ENCODE measurements at places on chromosomes 1 and 21.

DNA sequence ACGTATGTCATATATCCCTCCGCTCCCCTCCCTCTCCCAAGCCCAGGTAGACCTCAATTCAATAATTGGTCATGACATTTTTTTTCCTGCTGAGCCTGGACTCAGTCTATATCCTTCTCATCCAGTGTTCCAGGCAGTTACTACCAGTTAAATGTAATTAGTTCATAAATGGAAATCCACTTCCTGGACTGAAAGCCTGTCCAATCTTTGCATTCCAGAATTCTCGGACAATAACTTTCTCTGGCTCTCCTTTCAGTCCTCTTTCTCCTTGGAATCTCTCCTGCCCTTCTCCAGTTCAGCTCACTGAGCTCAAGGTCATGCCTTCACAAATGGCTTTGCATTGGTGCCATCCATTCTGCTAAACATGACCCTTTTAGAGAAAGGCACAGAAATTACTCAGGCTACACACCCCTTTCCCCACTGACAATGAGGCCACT is 34.8 kb downstream of the VWA5B1 start:
- no peak for DNase-seq

DNA sequence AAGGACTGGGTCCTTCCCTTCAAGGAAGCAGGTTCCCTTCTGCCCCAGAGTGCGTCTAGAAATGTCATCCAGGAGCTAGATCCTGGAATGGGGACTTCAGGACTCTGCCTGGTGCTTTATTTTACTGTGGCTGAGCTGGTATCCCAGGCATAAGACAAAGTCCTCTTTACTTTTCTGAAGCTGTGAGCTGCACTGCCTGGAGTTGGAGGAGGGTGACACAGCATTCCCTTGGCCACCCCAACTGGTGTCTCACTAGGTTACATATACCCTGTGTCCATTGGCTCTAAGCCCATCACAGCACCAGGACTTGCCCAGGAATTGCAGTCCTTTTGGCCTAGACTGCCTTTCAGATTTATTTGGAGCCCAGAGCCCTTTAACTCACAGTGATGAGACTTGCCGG is 41.8 kb upstream of the CD55 start:
- DNase-seq, result no peak

- no peak for DNase-seq
Measured at GRCh38 chr1:19478322-19478721, 7.0 kb downstream of the CAPZB start.

GRCh38 chr1:234967121-234967520 is 161.5 kb downstream of the TOMM20 start:
- no peak for DNase-seq

DNA sequence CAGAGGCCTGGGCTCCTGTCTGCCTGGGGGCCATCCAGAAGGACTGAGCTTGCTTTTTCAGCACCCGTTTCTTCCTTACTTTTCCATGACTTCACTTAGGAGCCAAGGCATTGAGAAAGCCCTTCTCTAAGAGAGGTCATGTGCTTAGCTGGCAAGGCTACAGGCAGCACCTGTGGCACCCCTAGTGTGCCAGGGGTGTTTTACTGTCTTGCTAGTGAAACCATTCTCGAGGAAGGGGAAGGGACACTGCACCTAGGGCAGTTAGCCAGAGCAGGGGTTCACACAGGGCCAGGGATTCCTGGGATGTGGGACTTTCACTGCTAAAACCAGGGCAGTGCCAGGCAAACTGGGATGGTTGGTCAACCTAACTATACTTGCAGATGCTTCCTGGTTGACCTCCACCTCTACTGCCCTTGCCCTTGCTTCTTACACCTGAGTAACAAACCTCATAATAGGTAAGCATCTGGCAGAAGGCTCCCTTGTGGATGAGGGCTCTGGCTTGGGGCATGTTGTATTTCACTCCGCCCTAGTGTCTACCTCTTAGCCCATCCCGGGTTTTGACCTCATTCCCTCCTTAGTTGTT is 69.2 kb downstream of the NOS1AP start:
- no peak for DNase-seq

- DNase-seq, result no peak
Measured at GRCh38 chr1:204617256-204618147, 68.0 kb downstream of the LRRN2 start.

- DNase-seq, result no peak
Measured at GRCh38 chr1:230186003-230186863, 119.2 kb downstream of the GALNT2 start.

DNA sequence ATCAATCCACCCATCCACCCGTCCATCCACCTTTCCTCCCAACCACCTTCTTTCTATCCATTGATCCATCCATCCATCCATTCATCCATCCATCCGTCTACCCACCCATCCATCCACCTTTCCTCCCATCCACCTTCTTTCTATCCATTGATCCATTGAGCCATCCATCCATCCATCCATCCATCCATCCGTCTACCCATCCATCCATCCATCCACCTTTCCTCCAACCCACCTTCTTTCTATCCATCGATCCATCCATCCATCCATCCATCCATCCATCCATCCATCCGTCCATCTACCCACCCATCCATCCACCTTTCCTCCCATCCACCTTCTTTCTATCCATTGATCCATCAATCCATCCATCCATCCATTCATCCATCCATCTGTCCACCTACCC is 5.1 kb upstream of the EDN2 start:
- DNase-seq, result no peak

DNA sequence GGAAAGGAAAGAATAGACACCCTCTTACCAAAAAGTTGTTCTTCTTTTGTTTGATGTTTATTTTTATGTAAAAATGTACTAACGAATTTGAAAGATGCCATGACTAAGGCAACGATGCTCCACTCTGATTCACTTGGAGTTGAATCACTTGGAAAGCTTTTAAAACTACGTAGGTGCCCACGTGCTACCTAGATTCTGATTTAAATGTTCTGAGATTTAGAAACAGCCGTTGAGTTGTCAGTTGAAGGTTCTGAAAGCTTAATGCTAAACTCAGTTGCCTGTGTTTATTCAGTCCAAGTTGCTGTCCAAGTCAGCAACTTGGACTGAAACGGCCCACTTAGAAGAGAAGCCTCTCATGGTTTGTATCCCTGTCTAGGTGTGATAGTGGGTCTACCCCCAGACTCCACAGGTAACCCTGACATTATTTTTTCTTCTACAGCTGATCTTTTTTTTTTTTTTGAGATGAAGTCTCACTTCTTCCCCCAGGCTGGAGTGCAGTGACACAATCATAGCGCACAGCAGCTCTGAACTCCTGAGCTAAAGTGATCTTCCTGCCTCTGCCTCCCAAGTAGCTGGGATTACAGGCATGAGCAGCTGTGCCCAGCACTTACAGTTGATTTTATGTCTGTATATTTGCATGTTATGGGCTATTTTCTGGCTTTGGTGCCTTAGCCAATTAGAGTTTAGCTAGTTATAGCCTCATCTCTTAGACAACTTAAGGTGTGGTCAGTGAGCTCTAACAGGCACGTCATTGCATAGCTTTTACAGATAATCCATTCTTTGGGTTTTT is 1.4 kb upstream of the VAMP4 start:
- no peak for DNase-seq

GRCh38 chr1:230902349-230902923 is 34.1 kb upstream of the C1orf198 start:
- DNase-seq, result no peak

DNA sequence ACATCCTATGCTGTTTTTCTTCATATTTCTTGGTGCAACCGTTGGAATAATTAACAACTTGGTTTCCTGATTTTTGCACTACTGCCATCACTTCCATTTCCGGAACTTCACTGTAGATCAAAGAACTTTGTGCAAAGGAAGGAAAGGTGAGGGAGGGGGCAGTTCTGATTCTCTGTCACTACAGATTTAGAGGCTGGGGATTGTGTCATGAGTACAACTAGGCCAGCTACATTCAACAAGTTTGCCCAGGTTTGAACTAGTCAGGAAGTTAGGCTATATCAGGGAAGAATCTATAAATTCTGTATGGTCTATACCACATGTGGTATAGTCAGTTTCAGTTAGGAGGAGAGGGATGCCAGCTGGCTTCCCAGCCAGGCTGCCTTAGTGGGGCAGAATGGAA is 84.2 kb downstream of the RGL1 start:
- DNase-seq, result no peak

- DNase-seq, result no peak
Measured at GRCh38 chr1:156750191-156750672, 1.2 kb downstream of the HDGF start.

GRCh38 chr1:224540535-224540934 is 75.6 kb upstream of the CNIH3 start:
- no peak for DNase-seq

- no peak for DNase-seq
Measured at GRCh38 chr1:50060279-50060678, 36.5 kb upstream of the AGBL4 start.

DNA sequence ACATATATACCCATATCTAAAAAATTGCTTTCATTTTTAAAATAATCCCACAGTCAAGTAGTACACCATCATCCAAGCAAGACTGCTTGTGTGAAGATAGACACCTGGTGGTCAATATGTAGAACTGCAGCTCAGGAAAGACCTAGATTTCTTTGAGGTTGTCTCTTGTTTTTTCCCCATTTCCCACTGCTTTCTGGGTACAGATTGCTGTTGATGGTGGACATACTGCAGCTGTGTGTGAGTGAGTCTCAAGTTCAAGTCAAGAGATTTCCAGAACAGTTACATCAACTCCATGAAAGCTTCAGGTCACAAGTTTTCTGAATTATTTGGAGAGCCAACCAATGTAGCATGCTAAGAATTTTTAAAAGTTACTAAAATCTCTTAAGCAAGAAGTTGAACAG is 306.4 kb downstream of the DUSP10 start:
- no peak for DNase-seq

DNA sequence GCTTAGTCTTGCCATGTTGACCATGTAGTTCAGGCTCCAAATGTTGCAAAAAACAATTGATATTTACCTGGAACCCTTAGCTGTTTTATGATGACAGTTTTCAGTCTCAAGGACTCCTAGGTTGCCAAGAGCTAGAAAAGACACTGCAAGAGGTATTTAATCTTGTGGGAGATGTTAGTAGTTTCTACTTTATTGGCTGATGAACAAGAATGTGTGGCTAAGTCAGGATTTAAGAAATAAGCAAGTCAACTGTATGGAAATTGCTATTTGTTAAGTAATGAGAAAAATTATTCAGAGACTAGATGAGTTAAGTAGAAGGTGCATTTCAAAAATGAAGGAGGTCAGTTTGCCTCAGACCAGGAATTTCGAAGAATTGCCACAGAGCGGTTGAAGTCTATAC is 639.7 kb upstream of the USP24 start:
- DNase-seq, result no peak

- DNase-seq, result no peak
Measured at GRCh38 chr1:234969581-234970400, 158.8 kb downstream of the TOMM20 start.

DNA sequence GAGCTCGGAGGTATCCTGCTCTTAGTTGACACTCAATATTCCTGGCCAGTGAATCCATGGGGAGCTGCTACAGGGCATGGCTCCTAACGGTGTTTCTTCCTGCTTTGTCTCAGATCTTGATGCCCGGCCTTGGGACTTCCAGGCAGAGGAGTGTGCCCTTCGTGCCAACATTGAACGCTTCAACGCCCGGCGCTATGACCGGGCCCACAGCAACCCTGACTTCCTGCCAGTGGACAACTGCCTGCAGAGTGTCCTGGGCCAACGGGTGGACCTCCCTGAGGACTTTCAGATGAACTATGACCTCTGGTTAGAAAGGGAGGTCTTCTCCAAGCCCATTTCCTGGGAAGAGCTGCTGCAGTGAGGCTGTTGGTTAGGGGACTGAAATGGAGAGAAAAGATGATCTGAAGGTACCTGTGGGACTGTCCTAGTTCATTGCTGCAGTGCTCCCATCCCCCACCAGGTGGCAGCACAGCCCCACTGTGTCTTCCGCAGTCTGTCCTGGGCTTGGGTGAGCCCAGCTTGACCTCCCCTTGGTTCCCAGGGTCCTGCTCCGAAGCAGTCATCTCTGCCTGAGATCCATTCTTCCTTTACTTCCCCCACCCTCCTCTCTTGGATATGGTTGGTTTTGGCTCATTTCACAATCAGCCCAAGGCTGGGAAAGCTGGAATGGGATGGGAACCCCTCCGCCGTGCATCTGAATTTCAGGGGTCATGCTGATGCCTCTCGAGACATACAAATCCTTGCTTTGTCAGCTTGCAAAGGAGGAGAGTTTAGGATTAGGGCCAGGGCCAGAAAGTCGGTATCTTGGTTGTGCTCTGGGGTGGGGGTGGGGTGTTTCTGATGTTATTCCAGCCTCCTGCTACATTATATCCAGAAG is 16.7 kb downstream of the ALX3 start:
- peak; percentile 57 for DNase-seq

- no peak for DNase-seq
Measured at GRCh38 chr21:44998621-44999427, 59.0 kb downstream of the SLX9 start.

- DNase-seq, result no peak
Measured at GRCh38 chr1:54011316-54012007, 6.5 kb downstream of the LDLRAD1 start.

- DNase-seq, result no peak
Measured at GRCh38 chr1:18056545-18056944, 51.1 kb upstream of the IGSF21 start.

DNA sequence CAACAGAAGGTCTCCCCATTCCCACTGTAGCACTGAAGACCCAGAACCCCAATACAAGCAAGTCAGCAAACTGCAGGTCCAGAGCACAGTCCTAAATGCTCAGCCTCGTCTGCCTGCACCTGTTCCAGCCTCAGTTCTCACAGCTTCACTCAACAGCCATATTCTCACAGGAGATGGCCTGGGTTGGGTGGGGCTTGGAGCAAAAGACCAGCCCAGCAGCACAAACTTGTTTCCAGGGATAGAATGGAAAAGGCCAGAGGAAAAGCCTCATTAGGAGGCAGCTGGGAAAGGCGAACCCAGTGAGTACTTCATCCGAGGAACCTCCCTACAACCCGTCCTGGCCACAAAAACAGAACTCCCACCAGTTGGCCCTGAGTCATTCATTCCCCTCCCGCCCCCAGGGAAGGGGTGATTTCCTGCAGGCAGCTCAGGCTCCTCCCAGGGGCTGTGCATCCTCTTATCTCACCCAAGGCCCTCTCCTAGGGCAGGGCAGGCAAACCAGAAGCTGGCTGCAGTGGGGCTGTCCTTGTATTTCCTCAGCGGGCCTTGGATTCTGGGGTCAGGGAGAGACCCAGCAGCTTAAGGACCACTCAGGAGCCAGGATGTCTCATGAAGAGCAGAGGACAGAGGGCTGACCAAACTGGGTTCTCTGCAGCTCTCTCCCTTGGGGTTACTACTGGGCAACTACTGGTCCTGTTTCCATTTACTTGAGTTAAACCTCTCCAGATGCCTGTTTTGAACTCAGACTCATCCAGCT is 7.4 kb upstream of the MPL start:
- DNase-seq, result peak; percentile 17

DNA sequence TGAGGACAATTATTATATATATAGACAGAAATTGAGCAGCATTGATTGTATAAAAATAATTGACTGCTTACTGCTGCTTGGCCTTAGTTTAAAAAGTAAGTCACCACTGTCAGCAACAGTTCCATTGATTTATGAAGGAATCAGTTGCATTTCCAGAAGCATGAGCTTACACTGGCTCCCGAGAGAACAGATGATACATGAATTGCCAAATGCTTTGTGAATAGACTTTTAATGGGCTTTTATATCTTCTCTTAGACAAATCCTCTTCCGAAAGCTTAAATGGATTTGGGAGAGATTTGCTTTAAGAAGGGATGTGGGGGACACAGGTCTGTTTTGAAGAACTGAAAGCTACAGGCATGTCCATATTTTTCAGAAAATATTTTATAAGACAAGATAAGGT is 7.5 kb downstream of the FHAD1 start:
- DNase-seq, result no peak

GRCh38 chr1:153663211-153663610 is 4.7 kb downstream of the SNAPIN start:
- no peak for DNase-seq

- no peak for DNase-seq
Measured at GRCh38 chr1:163528710-163529348, 207.1 kb downstream of the NUF2 start.
